SIG-M5 (cell line): ENCODE measurements at places on chromosomes 5 and 9.

GRCh38 chr9:79572608-79573411, 1.0 kb downstream of the TLE4 start:
- no peak for DNase-seq

GRCh38 chr5:154058055-154059038, 19.6 kb downstream of the MFAP3 start:
- no peak for DNase-seq

- DNase-seq: no peak
Measured at GRCh38 chr9:35713578-35713977, 18.4 kb downstream of the TLN1 start.

GRCh38 chr5:69341520-69342161, 9.0 kb upstream of the CCDC125 start:
- no peak for DNase-seq

GRCh38 chr9:124296796-124297550, 39.2 kb downstream of the NEK6 start:
- no peak for DNase-seq

DNA sequence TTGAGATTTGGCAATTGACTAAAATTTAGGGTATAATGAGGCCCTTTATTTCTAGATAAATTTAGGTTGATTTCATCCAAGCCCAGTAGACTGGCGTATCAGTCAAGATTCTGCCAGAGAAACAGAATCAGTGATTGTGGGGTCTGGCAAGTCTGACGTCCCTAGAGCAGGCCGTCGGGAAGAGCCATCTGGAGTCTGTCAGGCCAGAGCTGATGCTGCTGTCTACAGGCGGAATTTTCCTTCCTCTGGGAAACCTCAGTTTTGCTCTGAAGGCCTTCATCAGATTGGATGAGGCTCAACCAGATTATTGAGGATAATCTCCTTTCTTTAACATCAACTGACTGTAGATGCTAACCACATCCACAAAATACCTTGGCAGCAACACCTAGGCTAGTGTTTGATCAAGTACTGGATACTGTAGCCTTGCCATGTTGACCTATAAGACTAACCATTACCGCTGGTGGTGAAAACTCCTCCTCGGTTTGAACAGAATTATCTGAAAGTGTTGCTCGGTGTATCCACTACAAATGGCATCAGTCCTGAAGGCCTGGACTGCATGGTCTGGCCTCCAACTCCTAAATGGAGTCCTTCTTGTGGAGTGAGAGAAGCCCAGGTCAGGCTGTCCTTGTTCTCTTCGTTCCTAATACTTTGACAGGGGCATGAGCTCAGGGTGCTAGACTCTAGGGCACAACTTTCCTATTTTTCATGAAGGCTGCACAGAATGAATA, 83.2 kb upstream of the ANKH start:
- no peak for DNase-seq

- DNase-seq: no peak
Measured at GRCh38 chr9:82972446-82972845, 90.5 kb downstream of the RASEF start.

- DNase-seq: no peak
Measured at GRCh38 chr9:9817176-9817575, 795.6 kb downstream of the PTPRD start.

DNA sequence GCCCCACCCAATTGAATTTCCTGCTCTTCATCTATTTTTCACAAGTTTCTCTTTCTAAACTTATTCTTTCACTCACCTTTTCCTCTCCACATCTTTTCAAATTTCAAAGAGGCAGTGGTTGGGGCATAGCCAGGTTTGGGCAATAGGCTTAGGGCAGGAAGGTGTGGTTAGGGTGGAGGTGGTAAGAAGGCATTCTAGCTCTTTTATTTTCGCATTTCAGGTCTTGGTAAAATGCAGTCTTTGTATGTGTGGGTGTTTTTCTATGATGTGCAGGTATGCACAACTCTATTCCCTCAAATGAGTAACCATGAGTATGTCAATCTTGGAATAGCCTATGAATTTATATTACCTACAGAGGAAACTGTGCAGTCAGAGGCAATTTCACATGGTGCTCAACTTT, 129.8 kb upstream of the IFNE start:
- DNase-seq: no peak

DNA sequence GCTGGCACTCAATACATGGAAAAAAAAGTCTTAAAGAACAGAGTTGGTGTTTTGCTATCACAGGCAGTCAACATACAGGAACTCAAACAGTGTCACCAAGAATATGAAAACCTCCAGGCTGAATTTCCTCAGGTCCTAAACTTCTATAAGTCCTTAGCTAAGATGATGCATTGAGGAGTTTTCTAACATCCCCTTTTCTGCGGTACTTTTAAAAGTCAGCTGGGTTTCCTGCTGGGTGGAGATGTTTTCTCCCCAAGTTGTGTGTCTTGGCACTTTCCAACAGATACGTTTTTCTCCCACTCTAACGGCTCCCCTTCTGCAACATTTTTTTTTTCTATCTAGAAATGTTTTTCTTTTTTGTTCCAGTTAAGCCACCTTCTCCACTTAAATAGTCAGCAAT, 244.8 kb upstream of the HAPLN1 start:
- no peak for DNase-seq

GRCh38 chr5:148179234-148179824, 11.0 kb downstream of the SPINK14 start:
- DNase-seq: no peak

- DNase-seq: no peak
Measured at GRCh38 chr9:110049699-110050450, 158.1 kb downstream of the C9orf152 start.

DNA sequence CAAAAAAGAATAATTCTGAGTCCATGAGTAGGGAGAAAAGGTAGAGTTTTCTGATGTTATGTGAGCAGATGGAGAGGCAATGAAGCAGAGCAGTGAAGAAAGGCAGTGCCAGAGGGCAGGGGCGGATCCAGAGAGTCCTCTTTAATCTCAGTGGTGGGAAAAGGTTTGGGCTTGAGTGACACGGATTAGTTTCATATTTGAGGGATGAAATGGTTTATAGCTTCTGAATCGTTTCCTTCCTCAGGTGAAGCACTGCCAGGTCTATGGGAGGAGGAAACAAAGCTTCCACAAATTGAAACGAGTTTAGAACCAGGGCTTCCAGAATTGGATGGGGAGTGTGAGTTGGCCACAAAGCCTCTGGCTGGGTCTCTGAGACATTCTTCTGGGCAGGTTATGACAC, 517.0 kb upstream of the PAPPA start:
- no peak for DNase-seq

DNA sequence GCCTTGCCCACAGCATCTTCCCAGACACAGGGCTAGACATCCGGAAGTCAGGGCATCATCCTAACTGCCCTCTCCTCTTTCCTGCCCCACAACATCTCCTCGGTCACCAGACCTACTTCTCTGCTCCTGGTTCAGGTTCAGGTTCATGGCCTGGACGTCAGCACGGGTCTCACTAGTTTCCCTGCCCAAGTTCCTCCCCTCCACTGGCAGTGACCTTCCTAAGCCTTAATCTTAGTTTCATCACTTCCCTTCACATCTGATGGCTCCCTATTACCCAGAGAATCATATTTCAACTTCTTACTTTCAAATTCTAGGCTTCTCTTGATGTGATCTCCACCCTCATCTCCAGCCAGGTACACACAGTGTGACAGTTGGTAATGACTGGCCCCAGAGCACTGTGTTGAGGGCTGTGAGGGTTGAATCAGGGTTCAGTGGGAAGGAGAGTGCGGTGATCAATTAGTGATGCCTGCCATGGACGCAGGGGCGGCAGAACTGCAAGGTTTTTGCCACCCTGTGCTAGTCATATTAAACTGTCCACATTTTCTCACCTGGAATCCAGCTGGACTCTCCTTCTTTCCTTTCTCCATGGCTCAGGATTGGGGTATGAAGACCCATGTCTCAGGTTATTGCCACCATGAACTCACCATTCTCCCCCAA, 34.3 kb upstream of the CRB2 start:
- no peak for DNase-seq

GRCh38 chr5:178630951-178631350, 4.1 kb upstream of the CLK4 start:
- DNase-seq: no peak

- DNase-seq: no peak
Measured at GRCh38 chr5:2588850-2589501, 162.5 kb downstream of the IRX2 start.

- no peak for DNase-seq
Measured at GRCh38 chr5:39423331-39423751, 1.4 kb downstream of the DAB2 start.

DNA sequence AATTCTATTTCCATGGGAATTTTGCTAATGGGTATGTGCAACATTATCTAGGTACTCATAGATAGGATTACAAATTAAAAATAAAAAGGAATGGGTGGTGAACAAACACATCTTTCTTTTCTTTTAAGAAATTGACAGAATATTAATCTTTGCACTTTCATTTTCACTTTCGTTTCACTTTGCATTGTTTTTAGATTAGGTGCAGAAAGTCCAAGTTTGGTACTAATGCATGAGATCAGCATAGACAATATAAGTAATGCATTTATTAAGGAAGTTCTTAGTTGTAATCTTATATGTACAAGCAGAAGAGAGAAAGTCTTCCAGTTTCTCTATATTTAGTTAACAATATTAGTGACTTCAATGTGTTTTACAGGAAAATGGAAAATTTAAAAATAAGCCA, 196.5 kb downstream of the COMMD10 start:
- DNase-seq: no peak

GRCh38 chr9:99269416-99269815, 47.3 kb downstream of the SEC61B start:
- no peak for DNase-seq

- no peak for DNase-seq
Measured at GRCh38 chr9:127185181-127185580, 62.7 kb upstream of the ANGPTL2 start.

- no peak for DNase-seq
Measured at GRCh38 chr9:7780261-7780988, 19.2 kb downstream of the DMAC1 start.

- DNase-seq: no peak
Measured at GRCh38 chr9:76181020-76181641, 213.1 kb downstream of the RFK start.

DNA sequence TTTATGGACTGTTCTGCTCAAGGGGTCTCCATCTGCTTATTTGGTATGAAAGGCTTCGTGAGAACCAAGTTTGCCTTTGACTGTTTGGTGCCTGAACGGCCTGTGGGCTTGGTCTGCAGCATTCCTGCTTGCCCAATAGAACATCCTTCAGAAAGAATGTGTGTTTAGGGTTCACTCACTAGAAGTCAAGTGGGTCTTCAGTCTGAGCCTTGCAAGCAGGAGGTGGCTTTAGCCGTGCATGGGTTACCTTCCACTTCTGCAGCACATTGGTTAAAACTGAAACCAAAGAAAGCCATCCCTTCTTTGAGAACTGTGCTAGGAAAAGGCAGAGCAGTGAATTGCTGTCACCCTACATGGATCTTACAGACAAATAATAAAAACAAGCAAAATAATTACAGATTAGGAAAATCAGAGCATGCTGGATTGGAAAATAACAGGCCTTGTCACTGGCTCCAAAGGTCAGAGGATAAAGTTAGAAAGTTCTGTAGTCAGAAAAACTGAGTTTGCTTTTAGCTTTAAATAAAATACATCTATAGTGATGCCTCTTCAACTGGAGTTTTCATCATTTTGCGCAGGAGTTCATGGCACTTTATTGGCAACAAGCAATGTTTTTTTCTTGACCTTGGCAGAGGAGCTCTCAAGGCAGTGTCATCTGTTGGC, 16.6 kb downstream of the WWC1 start:
- no peak for DNase-seq

- no peak for DNase-seq
Measured at GRCh38 chr5:127206320-127207113, 84.1 kb upstream of the MEGF10 start.

DNA sequence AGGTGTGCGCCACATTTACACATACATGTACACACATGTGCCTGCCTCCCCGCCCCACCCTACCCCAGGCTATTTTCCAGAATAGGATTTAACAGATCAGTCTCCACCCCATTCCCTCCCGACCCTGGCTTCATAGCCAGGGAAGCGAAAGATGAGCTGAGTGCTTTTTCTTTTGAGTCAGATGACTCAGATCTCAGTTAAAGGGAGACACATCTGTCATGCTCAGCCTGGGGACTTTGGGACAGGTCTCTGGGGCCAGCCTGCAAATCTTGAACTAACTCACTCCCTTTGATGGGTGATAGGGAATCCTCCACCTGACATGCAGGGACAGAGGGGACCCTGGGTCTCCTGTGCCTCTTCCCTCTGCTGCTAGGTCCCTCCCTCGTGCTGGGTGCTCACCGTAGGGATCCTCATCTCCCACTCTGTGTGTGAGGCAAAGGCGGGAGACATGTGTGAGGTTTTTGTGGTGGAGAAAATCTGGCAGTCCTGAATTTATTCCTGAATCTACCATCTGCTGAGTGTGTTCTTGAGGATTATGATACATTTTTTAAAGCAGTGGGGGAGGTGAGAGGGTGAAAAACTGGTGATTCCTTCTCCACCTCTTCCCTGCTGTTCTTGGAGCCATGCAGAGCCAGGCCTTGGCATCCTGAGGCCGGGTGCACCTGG, 37.7 kb downstream of the NEUROG1 start:
- no peak for DNase-seq

GRCh38 chr5:55675119-55675518, 37.0 kb downstream of the SLC38A9 start:
- no peak for DNase-seq
